ENCODE measurements at places on chromosomes 2 and 18. TPM values are rescaled to one million over a fixed set of nuclear protein-coding genes. Genes with fewer than 3 reads are reported as not detected.

The KLHL29 gene
- total RNA-seq: 0.87 TPM

The ANKRD62 gene
- total RNA-seq: not detected

The TMEM163 gene
- 0.16 TPM for total RNA-seq

The RUFY4 gene
- not detected for total RNA-seq

The NT5DC4 gene
- total RNA-seq: not detected

The CCDC93 gene
- 31.7 TPM for total RNA-seq

The CDH19 gene
- 15.0 TPM for total RNA-seq

The ACMSD gene
- total RNA-seq: not detected

The TUBB8B gene
- total RNA-seq: not detected

The SP5 gene
- total RNA-seq: 0.57 TPM

The RMDN2 gene
- total RNA-seq: 4.7 TPM

The TM4SF20 gene
- total RNA-seq: not detected

The SCYGR4 gene
- total RNA-seq: not detected

The SNTG2 gene
- total RNA-seq: 2.2 TPM

The GALNT14 gene
- 0.72 TPM for total RNA-seq

The CD226 gene
- total RNA-seq: 4.1 TPM

The ATAD2B gene
- total RNA-seq: 6.2 TPM

The TRIM43 gene
- total RNA-seq: not detected

The SPEG gene
- 133 TPM for total RNA-seq

The ESPNL gene
- total RNA-seq: 1.7 TPM

Measured in heart right ventricle (tissue), 16 donors.